ENCODE measurements at places on chromosomes 6 and 20.
A peak's percentile ranks its signal among the peaks of the same experiment; 100 is the strongest.

DNA sequence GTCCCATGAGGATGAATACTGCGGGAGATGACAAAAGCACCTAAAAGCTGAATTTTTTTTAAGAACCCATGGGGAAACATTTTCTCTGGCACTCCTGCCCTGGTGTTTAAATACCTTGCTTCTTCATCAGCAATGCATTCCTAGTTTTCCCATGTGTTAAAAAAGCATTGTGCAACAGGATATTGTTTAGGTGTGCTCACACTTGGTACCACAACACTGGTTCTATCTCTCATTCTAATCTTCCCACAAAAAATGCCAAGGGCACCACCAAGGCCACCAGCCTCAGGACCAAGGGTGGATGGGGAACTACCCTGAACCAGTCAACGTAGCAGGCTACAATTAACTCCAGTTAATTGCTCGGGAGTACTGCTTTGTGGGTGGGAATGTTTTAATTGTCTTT lies 50.9 kb downstream of the ALDH5A1 start:
- no peak for DNase-seq

DNA sequence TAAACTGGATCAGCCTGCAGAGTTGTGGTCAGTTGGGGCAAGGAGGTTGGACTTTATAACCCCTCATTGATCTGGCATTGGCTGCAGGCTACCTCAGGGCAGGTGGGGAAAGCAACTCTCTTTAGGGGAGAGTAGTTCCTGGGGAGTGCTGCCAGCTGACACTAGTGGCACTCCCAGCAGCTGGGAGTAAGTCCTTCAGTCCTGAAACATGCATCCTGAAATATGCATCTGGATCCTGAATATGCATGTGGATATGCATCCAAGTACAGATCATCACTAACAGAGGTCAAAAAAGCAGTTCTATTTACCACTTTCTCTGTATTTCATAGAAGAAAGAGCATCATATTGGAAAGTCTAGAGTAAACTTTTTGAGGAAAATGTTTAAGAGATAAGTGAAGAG lies 350.8 kb downstream of the EPM2A start:
- DNase-seq, result no peak

- peak; percentile 91 for DNase-seq
Measured at GRCh38 chr20:35303735-35304491, 11.7 kb upstream of the FAM83C start.

- DNase-seq, result no peak
Measured at GRCh38 chr6:166486536-166486880, 100.0 kb downstream of the RAMACL start.

- DNase-seq, result no peak
Measured at GRCh38 chr20:54494303-54495006, 19.1 kb downstream of the DOK5 start.

DNA sequence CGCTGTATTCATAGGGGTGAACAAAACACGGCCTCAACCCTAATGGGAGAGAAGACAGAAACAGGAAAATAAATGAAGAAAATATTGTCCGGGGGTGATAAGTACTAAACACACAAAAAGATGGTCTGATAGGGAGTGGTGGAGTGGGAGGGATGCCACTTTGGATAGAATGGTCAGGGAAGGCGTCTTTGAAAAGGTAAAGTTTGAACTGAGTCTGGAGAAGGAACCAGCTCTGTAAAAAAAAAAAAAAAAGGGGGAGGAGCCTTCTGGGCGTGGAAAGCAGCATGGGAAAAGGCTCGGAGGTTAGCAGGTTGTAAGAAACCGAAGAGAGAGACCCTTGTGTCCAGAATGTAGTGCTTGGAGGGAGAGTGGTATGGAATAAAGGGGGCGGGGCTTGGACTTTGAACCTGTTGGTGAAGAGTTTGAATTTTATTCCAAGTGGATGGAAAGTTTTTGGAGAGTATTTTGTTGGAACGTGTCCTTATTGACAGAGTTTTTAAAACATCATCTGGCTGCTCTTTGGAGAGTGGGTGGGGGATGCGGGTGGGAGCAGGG lies 1.8 kb downstream of the CHMP4B start:
- DNase-seq, result peak; percentile 14

DNA sequence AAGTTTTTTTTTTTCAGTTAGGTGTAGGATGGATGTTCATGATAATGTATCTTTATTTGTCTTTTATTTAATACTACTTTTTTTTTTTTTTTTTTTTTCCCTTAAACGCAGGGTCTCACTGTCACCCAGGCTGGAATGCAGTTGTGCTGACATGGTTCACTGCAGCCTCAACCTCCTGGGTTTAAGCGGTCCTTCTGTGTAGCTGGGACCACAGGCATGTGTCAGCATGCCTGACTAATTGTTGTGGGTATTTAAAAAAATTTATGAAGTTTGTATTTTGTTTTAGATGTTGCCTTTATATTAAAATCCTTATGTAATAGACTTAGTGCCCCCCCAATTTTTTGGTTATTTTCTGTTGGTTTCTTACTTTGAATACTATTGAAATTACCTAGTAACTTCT lies 42.6 kb downstream of the NCOA3 start:
- no peak for DNase-seq

DNA sequence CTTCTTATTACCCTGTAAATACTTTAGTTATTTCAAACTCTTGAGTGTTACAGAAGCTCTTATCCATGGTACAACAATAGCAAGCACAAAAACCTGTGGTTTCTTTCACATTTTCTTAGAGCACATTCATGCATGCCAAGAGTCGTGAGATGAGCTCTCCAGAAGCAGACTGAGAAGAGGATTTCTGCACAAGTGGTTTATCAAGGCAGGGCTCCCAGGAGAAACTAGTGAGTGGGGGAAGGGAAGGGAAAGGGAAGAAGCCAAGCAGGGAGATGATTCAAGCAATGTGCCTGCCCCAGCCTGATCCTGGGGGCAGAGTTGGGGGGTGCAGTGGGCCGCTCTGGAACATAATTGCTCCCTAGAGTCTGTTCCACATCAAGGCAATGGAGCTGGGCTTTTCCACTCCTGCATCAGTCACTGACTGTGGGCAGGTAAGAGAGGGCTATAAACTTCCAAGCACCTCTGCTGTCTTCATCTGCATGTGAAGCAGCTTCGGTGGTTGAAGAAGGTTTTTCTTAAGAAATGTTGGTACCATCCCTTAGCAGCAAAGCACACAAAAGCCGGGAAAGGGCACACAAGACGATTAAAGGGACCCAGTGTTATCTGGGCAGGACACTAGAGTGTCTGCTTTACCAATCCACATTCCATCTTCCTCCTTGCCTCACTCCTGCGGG lies 152.1 kb downstream of the PLCB4 start:
- no peak for DNase-seq

GRCh38 chr20:14881518-14881917 lies 544.1 kb upstream of the FLRT3 start:
- no peak for DNase-seq

DNA sequence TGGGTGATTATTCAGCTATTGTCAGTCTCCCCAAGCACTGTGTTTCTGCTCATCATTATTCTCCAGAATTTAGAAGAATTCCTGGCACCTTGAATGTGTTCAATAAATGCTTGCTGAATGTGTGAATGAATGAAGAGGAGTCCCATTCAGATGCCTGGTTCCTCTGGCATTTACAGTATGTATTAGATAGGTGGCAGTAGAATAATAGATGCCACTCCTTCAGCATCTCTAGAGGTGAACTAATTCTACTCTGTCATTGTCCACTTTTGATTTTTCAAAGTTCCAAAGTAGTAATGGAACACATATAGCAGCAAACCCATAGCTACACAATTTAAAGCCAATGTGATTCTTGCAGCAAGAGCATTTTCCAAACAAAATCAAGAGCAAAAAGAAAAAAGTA lies 118.9 kb upstream of the CEP162 start:
- no peak for DNase-seq

DNA sequence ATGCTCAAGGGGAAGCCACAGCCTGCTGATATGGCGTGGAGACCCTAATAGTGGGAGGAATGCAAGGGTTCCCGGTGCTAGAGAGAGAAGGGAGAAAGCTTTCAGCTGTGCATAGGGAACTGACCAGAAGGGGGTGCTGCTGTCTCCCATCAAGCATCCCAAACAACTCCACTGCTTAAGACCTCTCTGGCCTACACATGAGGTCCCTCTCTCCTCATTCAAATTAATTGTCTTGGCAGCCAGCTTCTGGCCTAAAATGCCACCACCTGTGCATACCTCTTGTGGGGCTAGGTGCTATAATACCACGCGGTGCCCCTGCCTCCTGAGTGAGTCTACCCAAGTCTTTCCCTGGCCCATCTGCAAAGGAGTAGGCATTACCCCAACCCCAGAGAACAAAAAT lies 14.5 kb downstream of the ADISSP start:
- DNase-seq, result no peak

- DNase-seq, result no peak
Measured at GRCh38 chr20:13355941-13356486, 134.9 kb downstream of the ISM1 start.

- no peak for DNase-seq
Measured at GRCh38 chr6:162899148-162899547, 171.4 kb downstream of the PACRG start.

- DNase-seq, result peak; percentile 61
Measured at GRCh38 chr6:39218868-39219567, 10.3 kb downstream of the KCNK5 start.

- no peak for DNase-seq
Measured at GRCh38 chr6:115909923-115910546, 150.7 kb downstream of the FRK start.

GRCh38 chr20:43922614-43923013 lies 8.0 kb downstream of the TOX2 start:
- DNase-seq, result no peak

DNA sequence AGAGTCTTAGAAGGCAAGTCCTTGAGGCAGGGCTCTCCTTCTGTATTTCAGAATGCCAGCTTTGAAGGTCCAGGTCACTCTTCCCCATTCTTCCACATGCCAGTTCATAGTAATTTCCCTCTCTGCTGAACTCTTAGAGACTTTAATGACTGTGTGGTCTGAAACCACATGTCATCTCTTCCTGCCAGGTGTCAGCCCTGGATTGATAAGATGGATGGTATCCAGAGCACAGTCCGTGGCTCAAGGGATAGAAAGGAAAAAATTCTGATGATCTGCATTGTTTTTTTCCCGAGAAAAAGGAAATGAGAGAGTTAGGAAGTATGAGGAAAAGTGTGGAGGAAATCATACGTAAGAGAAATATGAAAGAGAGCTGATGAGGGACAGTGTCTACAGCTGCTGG lies 250.9 kb downstream of the TPBG start:
- DNase-seq, result no peak

GRCh38 chr20:52974179-52974594 lies 2.0 kb downstream of the TSHZ2 start:
- DNase-seq, result no peak

All from HL-60 (cell line).